ENCODE measurements at places on chromosomes 2 and 18. TPM values are rescaled to one million over a fixed set of nuclear protein-coding genes. Genes with fewer than 3 reads are reported as not detected.

DNA sequence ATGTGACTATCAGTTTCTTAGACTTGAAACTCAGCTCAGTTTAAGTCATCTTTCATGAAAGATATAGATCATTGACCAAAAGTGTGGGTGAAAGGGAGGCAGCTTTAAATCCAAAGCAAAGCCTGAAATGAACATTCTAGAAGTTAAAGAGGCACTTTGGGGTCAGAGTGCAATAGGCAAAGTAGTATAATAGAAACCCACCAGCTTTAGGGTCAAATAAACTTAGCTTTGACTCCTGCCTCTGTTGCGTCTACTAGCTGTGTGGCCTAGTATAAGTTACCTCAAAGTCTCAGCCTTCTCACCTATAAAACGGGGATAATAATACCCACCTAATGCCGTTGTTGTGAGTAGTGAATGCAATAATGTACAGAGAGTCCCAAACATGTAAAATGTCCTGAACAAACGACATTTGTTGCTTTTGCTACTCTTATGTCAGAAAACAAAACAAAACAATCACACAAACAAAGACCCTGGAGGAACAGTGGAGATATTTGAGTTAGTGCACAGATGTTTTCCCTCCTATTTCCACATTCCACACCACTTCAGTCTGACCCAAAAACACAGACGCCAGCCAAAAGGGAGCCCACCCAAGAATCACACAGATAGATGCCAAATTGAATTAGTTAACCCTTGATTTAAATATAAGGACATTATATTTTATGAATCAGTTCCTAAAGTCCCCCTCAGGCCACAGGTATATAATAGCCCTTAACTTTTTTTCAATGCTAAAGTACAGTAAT is 657.0 kb downstream of the ARHGAP15 start:
- no peak for DNase-seq

GRCh38 chr2:172081221-172082022 is 3.9 kb upstream of the DLX1 start:
- DNase-seq: no peak

- DNase-seq: no peak
These were observed 22.5 kb upstream of the NDUFV2 start for GRCh38 chr18:9079818-9080528.

GRCh38 chr2:150462770-150463169 is 24.7 kb downstream of the RND3 start:
- no peak for DNase-seq

DNA sequence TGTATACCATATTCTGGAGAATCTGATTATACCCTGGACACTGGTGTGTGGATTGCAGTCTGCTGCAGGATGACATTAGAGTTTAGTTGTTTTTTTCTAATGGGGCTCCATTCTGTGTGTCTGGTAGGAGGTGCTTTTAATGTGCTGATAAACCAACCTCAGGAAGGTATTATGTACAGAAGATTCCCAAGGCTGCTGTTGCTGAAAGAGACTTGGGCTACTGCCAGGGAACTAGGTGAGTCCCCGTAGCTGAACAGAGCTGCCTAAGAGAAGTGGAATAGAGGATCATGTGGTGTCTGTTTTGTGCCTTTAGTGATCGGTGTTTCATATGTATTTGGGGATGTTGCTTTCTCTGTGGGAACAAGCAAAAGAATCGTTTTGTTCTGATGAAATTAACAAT is 16.5 kb downstream of the SPATA3 start:
- DNase-seq: no peak

- DNase-seq: no peak
These were observed 89.0 kb downstream of the MARCHF4 start for GRCh38 chr2:216283038-216283900.

DNA sequence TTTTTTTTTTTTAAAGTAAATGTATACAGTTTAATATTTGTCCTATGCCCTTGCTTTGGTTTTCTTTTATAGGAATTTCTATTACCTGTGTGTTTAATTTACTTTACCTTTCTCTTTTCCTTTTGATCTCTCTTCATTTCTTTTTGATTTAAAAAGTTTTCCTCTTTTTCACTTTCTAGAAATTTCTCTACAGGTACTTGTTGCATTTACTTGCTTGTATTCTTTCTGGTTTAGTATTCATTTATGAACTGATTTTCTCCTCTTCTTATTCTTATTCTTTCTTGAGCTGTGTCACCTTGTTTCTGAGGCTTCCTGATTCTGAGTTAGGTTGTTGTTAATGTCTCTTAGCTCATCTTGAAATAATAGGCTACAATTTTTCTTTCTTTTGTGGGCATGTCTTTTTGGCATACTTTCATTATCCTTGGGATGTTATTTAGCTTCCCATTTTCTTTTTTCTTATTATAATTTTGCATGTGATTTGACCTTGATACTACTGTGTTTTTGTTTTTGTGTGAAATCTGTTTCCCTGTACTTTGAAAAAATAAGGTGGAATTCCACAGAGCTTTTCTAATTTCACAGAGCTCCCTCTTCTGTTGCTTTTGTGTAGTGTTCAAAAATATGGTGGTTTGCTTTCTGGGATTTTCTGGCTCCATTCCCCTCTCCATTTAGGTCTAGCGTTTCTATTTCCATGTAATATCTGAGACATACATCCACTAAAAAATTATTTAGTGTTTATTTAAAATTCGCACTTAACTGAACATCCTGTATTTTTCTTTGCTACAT is 25.5 kb upstream of the ALMS1 start:
- DNase-seq: no peak

GRCh38 chr2:109507217-109507616 is 106.5 kb downstream of the SEPTIN10 start:
- DNase-seq: no peak

DNA sequence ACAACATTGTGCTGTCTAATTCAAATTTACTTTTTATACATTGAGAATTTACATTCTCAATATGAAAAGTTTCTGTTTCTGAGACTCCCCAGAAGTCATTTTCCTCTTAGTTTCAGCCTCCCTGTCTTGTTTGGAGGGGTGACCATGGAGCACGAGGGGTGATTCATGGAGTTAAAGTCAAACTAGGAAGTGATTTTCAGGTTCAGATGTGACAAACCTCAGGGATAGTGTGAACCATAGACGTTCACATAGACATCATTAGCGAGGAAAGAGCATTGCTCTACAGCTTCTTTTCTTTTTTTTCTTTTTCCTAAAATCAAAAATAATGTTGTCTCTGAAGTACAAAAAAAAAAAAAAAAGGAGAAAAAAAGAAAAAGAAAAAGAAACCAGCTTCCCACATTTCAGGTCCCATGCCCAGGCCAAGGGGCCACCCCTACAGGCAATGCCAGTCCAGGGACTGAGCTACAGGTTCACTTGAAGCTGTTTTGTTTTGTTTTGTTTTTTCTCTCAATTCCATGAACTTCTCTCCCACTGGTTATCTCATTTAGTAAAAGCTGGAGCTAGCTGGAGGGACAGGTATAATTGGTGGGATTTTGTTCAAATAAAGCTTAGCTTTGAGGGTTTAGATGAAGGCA is 18.1 kb upstream of the LCLAT1 start:
- no peak for DNase-seq

- no peak for DNase-seq
These were observed 167.8 kb upstream of the FOSL2 start for GRCh38 chr2:28224648-28225472.

DNA sequence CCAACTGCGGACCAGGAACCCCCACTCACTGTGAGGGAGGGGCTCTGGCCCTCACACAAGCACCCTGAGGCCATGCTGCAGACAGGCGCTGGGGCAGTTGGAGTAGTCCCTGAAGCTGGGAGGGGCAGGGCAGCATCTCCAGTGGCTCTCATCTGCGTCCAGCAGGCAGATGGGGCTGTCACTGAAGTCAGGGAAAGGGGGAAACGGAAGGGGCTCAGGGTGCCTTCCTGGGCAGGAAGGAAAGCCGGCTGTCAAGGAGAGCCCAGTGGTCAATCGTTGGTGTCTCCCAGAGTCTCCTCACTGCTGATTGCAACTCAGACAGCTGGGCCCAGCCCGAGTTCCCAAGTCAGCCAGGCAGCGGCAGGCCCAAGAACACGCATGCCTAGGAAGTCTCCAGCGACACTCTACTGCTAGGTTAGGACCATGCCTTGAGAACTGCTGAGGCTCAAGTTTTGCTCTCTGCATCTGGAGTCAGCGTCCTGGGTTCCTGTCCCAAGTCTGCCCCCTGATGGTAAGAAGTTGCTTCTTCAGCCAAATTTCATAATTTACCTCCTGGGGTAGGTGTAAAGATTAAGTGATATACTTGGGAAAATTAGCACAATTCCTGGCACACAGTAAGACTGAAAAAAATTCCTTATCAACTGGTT is 27.4 kb upstream of the NMUR1 start:
- DNase-seq: peak; percentile 83

DNA sequence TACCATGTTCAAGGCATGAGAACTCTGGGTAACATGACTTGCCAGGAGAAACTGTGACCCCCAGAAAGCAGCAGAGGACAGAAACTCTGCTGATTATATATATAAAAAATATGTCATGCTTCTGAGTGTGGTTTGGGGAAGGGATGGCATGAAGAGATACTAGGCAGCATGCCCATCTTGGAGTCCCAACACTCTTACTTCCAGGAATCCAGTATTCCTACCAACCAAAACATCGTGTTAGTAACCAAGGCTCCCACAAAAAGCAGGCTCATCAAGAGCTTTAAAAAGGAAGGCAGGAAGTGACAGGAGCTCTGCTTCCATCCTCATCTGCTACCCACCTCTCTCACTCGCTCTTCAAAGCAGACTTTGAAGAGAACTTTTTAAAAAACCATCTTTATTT is 31.6 kb upstream of the TWIST2 start:
- no peak for DNase-seq

DNA sequence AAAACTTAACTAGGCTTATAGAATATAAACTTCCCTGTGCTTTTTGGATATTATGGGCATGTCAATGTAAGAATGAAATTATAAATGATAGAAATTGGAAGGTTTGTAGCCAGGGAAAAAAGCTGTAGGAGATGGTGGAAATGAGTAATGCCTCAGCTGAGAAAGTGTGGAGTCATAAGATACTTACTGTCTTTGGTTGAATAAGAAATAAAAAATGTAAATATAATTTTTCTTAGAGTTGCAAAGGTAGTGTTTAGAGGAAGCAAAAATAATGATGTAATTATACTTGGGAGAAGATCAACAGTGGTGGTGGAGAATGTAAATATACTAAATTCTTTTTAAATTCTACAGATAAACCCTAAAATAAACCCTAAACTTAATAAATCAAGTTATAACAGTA is 26.2 kb upstream of the RND3 start:
- DNase-seq: no peak

- no peak for DNase-seq
These were observed 83.7 kb upstream of the UBXN4 start for GRCh38 chr2:135657806-135658582.

DNA sequence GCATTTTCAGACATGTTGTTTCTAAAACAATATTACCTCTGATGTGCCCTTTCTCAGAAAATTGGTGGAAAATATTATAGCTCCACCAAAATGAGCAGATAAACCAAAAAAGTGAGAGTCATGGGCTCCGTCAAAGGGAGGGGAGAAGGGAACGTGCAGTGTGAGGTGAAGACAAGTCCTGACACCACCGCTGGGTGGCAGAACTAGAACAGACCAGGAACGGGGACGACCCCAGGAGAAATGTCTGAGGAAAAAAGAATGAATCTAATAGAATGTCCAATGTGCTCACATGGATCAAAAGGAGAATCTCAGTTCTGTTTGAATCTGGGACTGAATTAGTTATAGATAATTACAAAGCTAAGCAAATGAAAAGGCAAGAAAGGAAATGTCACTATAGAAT is 22.6 kb upstream of the BCL2 start:
- DNase-seq: no peak

- DNase-seq: peak; percentile 86
These were observed 24.5 kb downstream of the CYP27A1 start for GRCh38 chr2:218806346-218806978.

GRCh38 chr2:207328944-207329386 is 163.2 kb upstream of the KLF7 start:
- DNase-seq: no peak

- DNase-seq: no peak
These were observed 20.3 kb upstream of the EHBP1 start for GRCh38 chr2:62685256-62685655.

GRCh38 chr2:170189757-170190156 is 11.8 kb downstream of the MYO3B start:
- no peak for DNase-seq

GRCh38 chr2:156038021-156038420 is 294.5 kb downstream of the NR4A2 start:
- no peak for DNase-seq

DNA sequence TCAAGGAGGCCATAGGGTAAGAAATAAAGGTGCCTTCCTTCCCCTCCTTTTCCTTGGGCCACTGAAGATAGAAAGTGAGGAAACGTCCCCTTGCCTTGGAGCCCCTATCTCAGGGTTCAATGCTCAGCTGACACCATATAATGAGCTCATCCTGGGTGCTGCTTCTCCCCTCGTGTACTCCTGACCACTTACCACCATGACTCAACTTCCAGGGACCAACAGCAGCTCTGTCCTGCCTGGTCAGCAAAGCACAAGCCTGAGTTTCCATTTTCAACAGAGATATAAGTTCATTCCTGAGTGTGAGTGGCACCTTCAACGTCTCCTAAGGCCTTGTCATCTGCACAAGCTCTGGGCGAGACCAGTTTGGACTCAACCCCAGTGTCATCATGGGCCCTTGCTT is 151.2 kb downstream of the CAPN13 start:
- no peak for DNase-seq

GRCh38 chr18:48138210-48138609 is 207.8 kb upstream of the SMAD2 start:
- DNase-seq: no peak

DNA sequence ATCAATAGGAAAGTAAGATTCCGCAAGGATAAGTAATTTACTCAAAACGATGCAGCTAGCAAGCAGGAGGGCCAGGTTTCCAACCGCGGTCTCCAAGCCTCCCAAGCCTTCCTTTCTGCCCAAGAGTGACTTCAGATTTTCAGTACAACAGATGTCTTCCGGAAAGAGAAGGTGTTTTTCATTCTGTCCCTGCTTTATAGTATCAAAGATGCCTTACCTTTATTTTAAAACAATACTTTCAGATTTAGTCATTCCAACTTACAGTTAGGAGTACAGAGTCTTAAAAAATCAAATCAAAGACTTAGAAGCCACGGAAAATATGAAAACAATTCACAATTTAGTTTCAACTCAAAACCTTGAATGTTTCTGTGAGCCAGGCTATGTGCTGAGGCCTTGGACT is 43.6 kb downstream of the CYB5A start:
- no peak for DNase-seq

The ZNF2 gene
- total RNA-seq: 4.3 TPM

The FARP2 gene
- 15.0 TPM for total RNA-seq

The PPP1R1C gene
- total RNA-seq: 24.0 TPM

The UGT1A9 gene
- total RNA-seq: not detected

The CHRNA1 gene
- 0.19 TPM for total RNA-seq

The PXDN gene
- 19.7 TPM for total RNA-seq

The TXNDC2 gene
- total RNA-seq: not detected

The TMEM182 gene
- 175 TPM for total RNA-seq

The ABCG5 gene
- not detected for total RNA-seq

The CCDC148 gene
- total RNA-seq: 0.78 TPM

The KIAA2012 gene
- not detected for total RNA-seq

The GCA gene
- total RNA-seq: 11.2 TPM

The XDH gene
- total RNA-seq: not detected

The FAM237A gene
- total RNA-seq: 1.2 TPM

The LCT gene
- total RNA-seq: not detected

Data from Right ventricle myocardium inferior (tissue), 1 donor.